Left hindlimb (tissue), 1 donor: ENCODE measurements at places on chromosomes 5 and 9.

DNA sequence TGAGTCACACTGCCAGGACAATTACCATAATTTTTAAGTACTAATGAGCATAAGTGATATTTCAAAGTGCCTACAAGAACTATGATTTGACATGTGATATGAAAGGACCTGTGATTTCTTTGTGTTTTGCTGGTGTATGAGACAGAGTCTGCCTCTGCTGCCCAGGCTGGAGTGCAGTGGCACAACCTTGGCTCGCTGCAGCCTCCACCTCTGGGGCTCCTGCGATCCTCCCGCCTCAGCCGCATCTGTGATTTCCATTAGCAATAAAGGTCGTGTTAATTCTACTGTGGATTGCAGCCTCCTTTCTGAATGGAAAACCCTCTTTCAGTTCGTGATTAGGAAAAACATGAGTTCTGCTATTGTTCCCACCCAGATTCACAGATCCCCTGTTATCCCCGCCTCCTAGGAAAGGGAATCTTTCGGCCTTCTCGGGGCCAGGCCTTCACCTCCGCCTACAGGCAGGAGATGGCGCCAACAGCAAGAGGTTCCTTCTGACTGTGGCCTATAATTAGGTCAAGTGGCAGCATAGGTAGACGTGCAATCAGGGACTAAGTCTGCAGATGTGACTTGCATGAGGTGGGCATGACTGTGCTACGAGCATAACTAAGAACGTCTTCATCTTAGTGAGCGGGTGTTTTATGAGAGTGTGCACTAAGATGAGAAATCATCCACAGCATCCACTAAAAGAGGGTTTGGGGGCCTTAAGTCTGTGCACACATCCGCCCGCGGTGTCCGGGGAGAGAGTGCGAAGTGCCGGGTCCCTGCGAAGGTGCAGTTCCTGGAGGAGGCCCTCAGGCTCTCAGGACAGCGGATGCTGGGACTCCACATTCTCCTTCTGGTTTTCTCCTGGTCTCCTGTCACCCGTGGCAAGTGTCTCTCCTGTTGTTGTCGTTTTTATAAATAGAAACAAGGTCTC is 23.1 kb downstream of the TRIM7 start:
- peak; percentile 66 for DNase-seq

- DNase-seq = no peak
Observed at GRCh38 chr5:94481059-94481458, 137.3 kb downstream of the KIAA0825 start.

DNA sequence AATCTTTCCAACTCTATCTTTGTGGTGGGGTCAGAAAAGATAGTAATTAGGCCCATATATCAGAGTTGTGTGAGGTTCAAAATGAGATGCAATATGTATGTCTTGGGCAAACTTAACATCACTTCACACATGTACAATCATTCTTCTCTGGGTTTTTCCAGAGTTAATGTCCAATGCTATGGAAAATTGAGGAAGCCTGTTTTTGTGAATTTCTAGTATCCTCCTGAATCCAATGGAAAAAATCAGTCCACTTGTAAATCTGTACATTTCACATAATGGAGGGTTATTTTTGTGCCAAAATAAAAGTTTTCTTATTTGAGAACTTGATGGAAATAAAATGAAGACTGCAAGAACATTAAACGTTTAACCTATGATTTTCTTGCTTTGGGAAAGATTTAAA is 155.6 kb upstream of the SEMA6A start:
- DNase-seq = no peak

DNA sequence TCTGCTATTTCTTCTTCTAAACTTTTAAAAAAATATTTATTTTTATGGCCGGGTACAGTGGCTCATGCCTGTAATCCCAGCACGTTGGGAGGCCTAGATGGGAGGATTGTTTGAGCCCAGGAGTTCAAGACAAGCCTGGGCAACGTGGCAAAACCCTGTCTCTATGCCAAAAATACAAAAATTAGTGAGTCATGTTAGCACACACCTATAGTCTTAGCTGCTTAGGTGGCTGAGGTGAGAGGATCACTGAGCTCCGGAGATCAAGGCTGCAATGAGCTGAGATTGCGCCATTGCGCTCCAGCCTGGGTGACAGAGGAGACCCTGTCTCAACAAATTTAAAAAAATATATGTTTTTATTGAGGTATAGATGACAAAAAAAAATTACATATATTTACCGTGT is 5.6 kb downstream of the AP3S1 start:
- DNase-seq = no peak

DNA sequence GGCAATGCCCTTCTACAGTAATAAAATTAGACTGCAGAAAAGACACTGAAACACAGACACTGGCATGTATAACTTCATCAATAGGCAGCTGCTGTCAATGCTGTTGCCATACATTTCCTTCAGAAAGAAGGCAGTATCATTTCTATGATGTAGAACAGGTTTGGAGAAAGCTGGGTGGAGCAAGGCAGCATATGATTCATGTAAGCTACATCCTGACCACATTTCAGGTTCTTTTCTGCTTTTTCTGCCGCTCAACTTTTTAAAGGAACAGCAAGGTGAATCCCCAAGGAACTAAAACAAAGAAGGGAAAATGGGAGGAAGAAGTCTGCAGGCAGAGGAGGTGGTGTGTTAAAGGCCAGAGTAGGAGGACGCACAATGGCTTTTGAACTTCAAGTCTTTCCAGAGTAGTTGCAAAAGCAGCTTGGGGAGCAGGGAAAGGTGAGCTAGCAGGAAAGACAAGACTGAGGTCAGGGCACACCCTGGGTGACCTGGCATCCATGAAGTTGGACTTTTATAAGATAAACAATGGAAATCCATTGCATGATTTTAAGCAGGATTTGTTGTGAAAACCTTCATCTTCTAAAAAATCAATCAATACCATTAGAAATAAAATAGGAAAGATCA is 142.1 kb downstream of the MED10 start:
- no peak for DNase-seq

- no peak for DNase-seq
Observed at GRCh38 chr5:41695920-41696582, 174.2 kb downstream of the OXCT1 start.

- peak; percentile 42 for DNase-seq
Observed at GRCh38 chr5:68187268-68188055, 28.1 kb upstream of the PIK3R1 start.

DNA sequence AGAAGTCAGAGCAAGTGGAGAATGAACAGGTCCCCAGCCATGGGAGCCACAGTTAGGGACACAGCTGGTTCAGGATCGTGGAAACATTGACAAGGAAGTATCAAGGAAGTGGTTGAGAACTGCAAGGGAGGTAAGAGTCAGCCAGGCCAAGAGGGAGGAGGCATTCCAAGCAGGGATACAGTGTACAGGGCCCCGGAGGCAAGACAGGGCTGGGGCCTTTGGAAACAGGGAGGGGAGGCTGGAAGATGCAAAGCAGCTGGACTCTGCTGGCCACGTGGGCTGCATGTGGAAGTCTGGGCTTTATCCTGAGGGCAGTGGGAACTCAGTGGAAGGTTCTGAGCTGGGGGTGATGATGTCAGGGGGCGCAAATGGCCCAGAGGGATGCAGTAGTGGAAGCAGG is 14.2 kb downstream of the CCDC180 start:
- no peak for DNase-seq

DNA sequence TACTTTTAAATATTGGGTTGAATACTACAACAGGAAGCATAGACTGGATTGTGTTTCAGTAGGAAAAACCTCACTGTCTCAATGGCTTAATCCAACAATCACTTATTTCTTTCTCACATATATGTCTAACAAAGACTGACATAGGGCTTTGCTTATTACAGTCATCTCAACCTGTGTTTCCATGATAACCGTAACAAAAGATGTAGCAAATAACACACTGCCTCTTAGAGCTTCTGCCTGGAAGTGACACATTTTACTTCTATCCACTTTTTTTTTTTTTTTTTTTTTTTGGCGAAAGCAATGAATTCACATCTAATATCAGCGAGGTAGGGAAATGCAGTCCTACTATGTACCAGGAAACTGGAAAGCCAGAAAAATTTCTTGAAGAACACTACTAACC is 204.9 kb upstream of the CDKN2B start:
- DNase-seq = no peak

DNA sequence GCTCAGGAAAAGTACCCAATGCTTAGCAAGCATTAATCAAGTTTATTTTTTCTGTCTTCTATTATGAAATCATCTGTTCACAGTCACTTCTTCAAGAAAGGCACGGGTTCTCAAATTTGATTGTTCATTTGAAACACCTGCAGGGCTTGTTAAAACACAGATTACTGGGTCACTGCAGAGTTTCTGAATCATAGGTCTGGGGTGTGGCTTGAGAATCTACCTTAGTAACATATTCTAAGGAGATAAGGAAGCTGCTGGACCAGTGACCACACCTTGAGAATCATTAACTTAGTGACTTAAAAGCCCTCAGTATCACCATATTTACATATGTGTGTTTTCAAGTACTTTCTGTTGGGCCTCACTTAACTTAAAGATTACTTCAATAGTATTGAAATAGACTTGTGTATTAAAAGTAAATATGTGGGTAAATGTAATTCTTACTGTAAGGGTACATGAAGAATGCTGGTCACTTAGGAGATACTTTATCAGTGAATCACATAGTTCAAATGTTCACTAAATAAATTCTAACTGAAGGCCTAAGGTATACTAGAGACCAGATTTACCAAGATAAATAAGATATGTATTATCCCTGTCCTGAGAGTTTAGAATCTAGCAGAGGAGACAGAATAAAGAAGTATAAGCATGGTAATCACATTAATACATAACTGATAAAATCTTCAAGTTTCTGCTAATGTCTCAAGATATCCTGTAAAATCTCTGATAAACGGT is 1342.1 kb upstream of the C9orf72 start:
- no peak for DNase-seq

- DNase-seq = no peak
Observed at GRCh38 chr5:58185397-58185796, 274.5 kb downstream of the PLK2 start.

GRCh38 chr5:169089343-169089742 is 211.6 kb downstream of the SLIT3 start:
- DNase-seq = no peak

GRCh38 chr5:117041926-117042595 is 467.4 kb upstream of the SEMA6A start:
- DNase-seq = no peak

GRCh38 chr9:37967761-37968080 is 63.8 kb upstream of the SLC25A51 start:
- DNase-seq = no peak
